ENCODE measurements at places on chromosomes 4 and X.

DNA sequence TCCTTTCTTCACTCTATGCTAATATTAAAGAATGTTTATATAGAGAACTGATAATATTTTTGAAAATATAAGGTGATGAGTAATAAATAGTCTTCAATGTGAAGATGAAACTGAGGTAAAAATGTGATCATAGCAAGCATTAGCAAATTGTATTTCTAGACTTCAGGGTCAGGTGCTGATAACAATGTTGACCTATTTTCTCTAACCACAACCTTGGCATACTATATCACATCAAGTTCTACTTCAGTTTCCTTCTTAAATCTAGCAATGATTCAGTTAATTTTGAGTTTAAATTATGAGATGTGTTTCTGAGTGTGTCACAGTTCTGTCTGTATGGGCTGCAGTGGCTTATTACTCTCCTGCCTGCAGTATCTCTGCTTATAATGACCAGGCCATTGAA lies 209.4 kb downstream of the RAPGEF2 start:
- no peak for DNase-seq

DNA sequence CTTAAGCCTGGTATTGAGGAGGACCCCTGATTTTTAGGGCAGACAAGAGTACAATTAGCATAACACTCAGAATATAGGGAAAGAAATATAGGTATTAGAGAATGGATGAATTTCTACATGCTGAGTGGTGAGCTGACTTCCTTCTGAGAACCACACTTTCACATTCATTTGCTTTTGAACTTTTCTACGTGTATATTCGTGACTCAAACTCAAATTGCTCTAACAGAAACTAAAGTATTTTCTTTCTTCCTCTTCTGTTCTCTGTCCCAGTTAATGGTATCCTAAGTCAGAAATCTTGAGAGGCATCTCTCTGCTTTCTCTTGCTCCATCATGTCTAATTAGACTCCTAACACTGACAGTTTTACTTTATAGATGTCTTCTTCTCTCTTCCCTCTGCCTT lies 103.2 kb upstream of the CITED1 start:
- no peak for DNase-seq

DNA sequence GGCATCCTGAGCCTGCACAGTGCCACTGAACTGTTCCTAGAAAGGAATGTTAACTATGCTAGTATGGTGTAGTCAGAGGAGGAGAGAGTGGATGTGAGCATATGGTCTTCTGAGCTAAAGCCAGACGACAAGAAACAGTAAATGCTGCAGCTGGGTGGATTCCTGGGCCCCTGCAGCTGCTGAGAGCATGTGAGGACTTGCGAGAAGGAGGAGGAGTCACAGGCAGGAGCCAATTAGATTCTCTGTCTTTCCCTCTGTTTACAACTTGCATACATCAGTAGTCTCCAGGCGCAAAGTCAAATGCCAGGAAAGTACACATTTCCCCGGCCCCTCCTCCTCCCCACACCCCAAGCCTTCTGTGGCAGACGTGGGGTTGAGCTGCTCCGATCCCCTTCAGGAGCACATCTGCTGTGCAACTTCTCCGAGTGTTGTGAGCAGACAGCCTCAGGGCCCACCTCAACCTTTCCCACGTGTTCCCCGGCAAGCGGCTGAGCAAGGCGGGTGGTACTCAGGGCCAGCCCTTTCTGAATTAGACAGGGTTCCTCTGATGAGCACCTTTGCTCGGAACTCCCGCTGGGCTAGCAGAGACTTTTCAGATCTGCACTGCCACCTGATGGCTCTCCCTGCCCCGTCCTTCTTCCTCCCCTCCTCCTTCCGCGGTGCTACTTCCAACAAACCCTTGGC lies 108.7 kb upstream of the ATP6AP2 start:
- peak; percentile 72 for DNase-seq

DNA sequence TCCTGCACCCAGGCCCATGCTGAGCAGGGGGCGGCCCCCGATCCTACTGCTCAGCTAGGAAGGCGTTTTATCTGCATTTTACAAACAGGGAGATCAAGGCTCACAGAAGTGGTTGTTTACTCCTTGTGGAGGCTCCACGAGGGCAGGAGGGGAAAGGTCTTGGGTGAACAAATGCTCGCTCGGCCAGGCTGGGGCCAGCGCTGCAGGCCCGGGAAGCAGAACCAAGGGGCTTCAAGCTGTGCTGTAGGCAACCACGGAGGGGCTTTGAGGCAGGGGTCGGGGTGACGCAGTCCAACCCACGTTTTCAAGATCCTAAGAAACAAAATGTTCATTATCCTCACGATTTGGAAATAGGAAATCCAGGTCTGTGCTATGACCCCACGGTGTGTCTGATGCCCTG lies 125.8 kb downstream of the HMX1 start:
- peak; percentile 36 for DNase-seq

GRCh38 chr4:91127831-91128230 lies 1000.6 kb downstream of the CCSER1 start:
- no peak for DNase-seq

GRCh38 chr4:149676076-149676475 lies 139.6 kb downstream of the IQCM start:
- DNase-seq, result no peak

GRCh38 chr4:102219129-102219528 lies 126.2 kb downstream of the SLC39A8 start:
- DNase-seq, result no peak

GRCh38 chrX:107119283-107119682 lies 661 bp upstream of the RBM41 start:
- DNase-seq, result no peak

DNA sequence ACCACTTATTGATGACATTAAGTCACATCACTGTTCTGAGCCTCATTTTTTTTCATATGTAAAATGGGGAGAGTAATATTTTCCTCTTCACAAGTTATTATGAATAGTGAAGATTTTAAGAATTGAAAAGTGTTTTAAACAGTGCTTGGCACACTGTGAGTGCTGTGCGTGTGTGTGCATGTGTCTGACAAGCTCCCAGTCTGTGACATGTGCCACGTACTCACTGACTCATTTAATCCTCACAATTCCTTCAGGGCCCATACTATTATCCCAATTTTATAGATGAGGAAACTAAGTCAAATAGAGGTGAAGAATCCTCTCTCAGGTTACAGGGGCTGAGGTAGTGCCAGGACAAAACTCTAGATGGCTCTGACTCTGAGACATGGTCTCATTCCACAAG lies 114.1 kb upstream of the NWD2 start:
- no peak for DNase-seq

DNA sequence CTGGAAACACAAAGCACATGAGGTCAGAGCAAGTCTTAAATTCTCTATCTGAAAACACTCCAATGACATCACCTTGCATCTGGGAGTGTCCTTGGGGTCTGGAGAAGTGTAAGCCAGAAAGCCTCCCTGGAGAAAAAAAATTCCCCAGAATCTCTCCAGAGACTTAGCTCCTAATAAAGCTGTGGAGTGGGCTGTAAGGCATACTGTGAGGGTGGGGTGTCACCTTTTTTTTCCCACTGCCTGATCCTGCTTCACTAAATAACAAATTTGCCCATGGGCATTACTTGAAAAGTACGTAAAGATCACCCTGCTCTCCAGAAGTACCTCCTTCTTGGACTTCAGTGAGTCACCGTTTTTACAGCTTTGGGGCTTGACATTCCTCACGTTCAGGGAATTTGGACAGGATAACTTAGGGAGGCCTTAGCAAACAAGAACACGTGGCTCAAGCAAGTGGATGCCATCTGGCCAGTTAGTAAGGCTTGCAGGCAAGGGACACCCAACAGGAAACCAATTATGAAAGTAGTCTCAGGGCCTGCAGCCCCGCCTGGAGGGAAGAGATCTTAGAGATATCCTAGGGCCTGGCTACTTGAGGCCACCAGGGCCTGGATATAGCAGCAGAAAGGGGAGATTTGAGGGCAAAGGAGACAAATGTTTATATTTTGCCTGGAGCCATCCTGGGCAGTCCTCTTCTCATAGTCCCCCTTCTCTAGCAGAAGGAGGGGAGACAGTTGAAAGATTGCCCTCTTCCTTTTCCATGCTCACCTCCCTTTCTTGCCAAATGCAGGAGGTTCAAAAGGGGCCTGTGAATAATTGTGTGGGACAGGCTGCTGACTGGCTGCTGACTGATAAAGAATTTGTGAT lies 60.1 kb upstream of the PLAC1 start:
- no peak for DNase-seq

GRCh38 chr4:99735822-99736221 lies 78.2 kb upstream of the C4orf54 start:
- no peak for DNase-seq

DNA sequence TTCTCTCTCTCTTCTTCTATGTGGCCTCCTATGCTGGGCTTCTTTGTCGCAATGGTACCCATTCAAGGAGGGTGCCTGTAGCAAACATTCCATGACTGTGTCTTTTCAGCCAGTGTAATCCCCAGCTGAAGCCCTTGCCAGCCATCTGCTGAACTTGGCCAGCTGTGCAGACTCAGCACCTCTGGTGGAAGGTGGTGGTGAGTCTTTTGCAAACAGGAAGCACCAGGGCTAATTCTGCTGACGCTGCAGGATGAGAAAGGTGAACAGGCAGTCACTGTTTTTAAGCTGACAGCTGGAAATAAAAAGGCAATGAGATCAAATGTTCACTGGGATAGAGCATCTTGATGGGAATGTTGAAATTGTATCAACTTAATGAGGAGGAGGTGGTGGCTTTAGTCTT lies 298.7 kb upstream of the CLNK start:
- DNase-seq, result no peak

GRCh38 chr4:8305851-8306471 lies 36.4 kb downstream of the HTRA3 start:
- peak; percentile 65 for DNase-seq

- no peak for DNase-seq
Observed at GRCh38 chrX:15146515-15146914, 123.4 kb downstream of the ASB9 start.

- no peak for DNase-seq
Observed at GRCh38 chr4:108731006-108731405, 31.8 kb downstream of the ETNPPL start.

GRCh38 chr4:138401334-138401733 lies 159.2 kb upstream of the SLC7A11 start:
- DNase-seq, result no peak

Data from left forelimb (tissue), 1 donor.